GM10248 (cell line): ENCODE measurements at places on chromosomes 2 and 18.

GRCh38 chr2:74857725-74858124, 23.8 kb downstream of the HK2 start:
- no peak for DNase-seq

DNA sequence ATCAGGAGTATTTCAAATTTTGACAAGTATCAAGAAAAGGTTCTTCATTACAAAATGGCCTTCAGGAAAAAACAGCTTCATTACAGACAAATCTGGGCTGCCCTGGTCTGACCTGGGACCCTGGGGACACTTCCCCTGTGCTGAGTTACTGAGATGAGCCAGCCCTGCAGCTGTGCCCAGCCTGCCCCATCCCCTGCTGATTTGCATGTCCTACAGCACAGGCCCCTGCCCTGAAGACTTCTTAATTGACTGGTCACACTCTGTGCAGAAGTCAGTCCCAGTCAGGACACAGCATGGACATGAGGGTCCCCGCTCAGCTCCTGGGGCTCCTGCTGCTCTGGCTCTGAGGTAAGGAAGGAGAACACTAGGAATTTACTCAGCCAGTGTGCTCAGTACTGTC, 235.1 kb downstream of the ANKRD36B start:
- no peak for DNase-seq

DNA sequence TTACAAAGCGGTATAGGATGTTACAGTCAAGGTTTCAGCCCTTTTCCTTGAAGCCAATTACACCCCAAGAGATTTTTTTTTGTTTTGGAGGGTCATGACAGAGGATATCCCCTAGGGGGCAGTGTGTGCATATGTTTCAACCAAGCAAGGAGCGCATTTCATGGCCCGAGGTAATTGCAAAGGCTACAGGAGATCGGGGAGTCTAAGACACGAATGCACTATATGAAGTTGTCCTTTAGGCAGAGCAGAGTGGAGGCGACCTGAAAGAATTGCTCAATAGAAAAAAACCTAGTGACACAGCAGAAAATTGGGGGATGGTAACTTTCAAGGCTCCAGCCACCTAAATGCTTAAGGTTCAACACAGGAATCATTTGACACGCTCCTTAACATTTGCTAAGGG, 219.8 kb upstream of the PARD3B start:
- peak; percentile 47 for DNase-seq

- DNase-seq: no peak
These were observed 33.4 kb upstream of the CNOT11 start for GRCh38 chr2:101219246-101219645.

GRCh38 chr2:59658906-59659635, 894.4 kb downstream of the BCL11A start:
- no peak for DNase-seq

DNA sequence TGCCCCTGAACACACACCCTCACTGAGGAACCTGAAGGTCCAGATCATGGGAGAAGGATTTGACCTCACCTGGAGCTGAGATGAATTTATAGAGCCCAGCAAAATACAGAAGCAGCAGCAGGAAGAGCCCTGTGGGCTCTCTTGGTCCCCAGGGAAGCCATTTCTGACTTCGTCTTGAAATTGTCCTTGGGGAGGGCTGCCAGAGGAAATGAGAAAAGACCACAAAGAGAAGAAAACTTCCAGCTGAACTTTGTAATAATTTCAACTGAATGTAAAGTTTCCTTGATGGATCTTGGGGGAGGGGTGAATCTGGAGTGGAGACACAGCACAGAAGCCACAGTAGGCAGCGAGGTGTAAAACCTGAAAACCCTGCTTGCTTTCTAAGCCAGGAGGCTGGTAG, 500.9 kb upstream of the NXPH2 start:
- no peak for DNase-seq

DNA sequence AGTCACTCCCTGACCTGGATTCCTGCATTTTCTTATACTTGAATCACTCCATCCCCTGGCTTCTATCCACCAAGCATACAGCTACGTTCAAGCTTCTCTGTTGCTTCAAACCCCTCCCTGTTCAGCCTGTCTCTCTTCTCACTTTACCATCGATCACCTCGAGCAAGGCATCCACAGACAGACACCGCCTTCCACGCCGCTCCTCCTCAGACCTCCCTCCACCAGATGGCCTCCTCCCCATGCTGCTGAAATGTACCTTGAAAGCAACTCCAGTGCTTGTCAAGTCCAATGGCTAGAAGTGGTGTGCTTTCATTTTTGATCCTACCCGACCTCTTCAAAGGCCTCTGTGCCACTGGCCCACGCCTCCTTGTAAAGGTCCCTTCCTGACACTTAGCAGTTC, 131.3 kb upstream of the ACAA2 start:
- DNase-seq: no peak

- peak; percentile 46 for DNase-seq
These were observed 796 bp downstream of the SPIRE1 start for GRCh38 chr18:12656938-12657683.

DNA sequence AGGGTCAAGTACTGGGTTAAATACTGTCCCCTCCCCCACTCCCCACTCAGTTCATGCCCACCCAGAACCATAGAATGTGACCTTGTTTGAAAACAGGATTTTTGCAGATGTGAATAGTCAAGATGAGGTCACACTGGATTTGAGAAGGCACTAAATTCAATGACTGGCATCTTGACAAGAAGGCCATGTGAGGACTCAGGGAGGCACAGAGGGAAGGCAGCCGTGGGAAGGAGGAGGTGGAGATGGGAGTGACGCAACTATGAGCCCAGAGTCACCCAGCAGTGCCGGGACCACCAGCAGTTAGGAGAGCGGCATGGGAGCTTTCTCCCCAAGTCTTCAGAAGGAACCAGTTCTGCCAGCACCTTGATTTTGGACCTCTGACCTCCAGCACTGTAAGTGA, 257.3 kb downstream of the BCL2 start:
- no peak for DNase-seq

DNA sequence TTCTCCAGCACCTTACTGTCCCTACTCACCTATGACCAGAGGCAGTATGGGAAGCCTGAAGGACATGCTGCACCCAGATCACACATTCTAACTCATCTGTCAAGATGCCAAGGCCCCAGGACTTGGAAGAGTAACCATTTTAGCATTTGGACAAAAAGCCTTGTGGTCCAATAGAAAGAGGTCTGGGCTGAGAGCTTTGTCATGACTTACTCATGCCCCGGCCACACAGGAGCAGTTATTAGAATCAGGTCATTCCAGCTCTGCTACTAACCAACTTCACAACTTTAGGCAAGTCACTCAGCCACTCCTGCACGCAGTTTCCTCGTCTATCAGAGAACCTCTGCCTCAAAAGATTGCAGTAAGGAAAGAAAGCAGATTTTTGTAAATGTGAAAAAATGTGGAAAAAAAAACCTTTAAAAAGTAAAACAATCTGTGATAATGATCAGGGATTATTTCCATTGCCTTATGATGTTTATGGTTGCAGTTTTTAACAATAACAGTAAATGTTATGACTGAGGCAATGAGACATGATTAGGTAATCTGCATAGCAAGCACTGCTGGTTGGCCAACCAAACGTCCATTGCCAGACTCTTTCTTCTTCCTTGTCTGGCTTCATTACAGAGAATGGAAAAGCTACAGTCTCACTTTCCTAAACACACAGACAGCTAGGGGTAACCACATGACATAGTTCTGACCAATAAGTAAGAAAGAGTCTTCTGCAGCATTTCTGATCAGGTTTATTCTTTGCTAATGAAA, 255.4 kb upstream of the CHAC2 start:
- no peak for DNase-seq

DNA sequence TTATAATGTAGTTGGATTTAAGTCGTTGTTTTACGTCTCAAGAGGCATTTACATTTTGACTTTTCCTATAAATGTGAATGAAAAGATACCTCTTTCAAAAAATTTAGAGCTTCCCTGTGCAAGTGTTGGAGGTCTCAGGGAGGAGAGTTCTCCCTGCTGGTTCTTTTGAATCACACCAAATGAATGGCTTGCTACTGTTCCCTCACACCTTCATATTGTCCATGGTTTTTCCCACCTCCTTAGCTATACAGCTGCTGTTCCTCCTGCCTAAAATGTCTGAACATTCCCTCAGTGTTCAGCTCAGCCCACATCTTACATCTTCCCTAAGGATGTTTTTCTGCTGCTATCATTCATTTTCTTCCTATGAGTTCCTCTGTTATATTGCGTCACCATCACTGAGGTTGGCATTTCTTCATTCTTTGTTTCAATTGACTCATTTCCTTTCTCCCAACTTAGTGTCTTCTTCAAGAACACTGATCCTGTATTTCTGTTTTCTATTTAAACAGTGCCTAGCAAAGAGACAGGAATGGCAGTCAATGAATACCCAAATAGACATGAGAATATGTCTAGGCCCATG, 46.0 kb downstream of the COX7A2L start:
- no peak for DNase-seq

- no peak for DNase-seq
These were observed 80.9 kb downstream of the MGAT5 start for GRCh38 chr2:134334542-134335353.

GRCh38 chr18:12995424-12995823, 4.3 kb downstream of the CEP192 start:
- no peak for DNase-seq

GRCh38 chr2:69499966-69500365, 62.7 kb upstream of the NFU1 start:
- DNase-seq: no peak

GRCh38 chr2:8525582-8526402, 156.1 kb upstream of the ID2 start:
- peak; percentile 83 for DNase-seq

DNA sequence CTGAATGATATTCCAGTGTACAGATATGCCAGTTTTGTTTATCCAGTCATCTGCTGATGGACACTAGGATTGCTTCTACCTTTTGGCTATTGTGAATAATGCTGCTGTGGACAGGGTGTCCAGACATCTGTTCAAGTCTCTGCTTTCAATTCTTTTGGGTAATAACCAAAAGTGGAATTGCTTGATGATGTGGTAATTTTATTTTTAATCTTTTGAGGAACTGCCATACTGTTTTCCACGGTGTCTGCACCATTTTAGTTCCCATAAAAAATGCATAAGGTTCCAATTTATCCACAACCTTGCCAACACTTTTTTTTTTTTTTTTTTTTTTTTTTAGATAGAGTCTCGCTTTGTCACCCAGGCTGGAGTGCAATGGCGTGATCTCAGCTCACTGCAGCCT, 141.9 kb upstream of the REV1 start:
- DNase-seq: no peak

GRCh38 chr18:78861706-78862105, 117.9 kb upstream of the SALL3 start:
- no peak for DNase-seq

- no peak for DNase-seq
These were observed 40.7 kb downstream of the ATIC start for GRCh38 chr2:215352602-215353001.

GRCh38 chr18:8787371-8787670, 82.0 kb downstream of the MTCL1 start:
- DNase-seq: no peak

- DNase-seq: no peak
These were observed 92.6 kb upstream of the RAB12 start for GRCh38 chr18:8516371-8517250.

GRCh38 chr2:120230515-120231471, 7.6 kb upstream of the TMEM185B start:
- no peak for DNase-seq

DNA sequence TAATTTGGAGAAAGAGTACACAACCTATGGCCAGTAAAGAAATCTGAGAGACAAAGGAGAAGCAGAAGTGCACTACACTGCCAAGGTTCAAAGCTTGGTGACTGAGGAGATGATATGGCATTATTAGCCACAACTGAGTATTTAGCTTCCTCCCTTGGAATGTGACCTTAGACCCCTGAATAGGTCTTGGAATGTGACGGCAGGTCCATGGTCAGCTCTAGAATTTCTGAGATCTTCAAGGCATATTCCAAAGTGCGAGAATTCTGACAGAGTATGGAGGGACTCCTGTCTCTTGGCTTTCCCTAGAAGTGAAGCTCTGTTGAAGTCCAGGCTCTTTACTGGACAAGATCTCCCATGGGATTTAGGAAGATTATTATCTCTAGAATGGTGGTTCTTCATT, 130.0 kb upstream of the FN1 start:
- DNase-seq: no peak

DNA sequence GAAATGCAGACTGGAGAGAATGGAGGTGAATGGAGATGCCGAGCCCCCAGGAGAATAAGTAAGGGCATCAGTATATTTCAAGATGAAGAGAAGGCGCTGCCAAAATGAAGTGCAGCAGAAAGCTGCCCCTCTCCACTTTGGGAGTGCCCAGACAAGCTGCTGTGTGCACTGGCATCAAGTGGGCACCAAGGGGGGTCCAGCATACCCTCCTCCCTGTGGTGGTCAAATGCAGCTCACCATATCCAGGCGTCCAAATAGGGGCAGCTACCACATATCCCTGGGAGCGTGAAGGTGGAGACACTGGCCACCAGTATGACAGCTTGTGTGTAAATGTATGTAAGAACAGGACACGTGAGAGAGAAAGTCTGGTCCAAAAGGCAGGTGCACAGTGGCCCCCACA, 236.6 kb downstream of the KLHL29 start:
- DNase-seq: no peak

- peak; percentile 22 for DNase-seq
These were observed 50.1 kb downstream of the UBR3 start for GRCh38 chr2:169877398-169877797.

DNA sequence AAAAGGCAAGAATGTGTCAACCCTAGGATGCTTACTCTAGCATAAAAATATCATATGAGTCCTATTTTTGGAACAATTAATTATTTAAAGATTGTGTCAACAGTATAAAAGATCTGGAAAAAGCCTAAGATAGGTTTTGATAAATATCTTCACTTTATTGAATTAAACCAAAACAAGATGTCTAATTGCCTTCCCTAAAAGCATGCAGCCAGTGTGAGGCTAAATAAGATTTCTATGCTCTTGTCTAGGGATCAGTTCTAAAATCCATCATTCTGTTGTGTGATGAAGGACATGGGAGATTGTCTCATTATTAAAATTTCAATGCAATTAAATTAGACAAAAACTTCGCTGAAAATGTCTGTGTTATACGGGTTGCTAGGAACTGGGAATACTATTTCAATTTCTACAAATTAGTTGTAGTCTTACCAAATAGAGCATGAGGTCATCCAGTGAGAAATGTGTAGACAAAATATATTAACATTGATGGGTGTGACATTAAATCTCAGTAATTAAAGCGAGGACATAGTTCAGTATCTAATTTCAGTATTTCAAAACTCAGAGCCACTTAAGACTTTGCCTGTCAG, 535.6 kb upstream of the FSIP2 start:
- DNase-seq: no peak

DNA sequence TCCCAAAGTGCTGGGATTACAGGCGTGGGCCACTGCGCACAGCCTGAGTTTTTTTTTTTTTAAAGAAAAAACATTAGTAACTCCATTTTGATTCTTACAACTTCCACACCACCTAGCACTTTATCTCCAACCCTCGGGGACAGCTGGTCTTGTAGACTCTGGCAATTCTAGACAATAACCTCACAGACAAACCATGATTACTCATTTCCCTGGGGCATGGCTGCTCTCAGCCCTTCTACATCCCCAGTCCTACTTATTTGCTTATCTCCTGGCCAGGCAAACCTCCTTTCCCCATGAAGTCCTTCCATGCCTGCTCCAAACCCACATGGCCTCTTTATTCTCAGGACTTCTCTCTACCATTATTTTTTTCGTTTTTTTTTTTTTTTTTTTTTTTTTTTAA, 91.1 kb downstream of the ACTR3 start:
- no peak for DNase-seq

GRCh38 chr2:159147690-159148089, 138.8 kb downstream of the WDSUB1 start:
- DNase-seq: no peak
